ENCODE measurements at places on chromosomes 3 and 15.

GRCh38 chr3:39443530-39443929 lies 23.9 kb upstream of the MOBP start:
- no peak for DNase-seq

GRCh38 chr3:73718326-73719110 lies 93.8 kb upstream of the PDZRN3 start:
- no peak for DNase-seq

DNA sequence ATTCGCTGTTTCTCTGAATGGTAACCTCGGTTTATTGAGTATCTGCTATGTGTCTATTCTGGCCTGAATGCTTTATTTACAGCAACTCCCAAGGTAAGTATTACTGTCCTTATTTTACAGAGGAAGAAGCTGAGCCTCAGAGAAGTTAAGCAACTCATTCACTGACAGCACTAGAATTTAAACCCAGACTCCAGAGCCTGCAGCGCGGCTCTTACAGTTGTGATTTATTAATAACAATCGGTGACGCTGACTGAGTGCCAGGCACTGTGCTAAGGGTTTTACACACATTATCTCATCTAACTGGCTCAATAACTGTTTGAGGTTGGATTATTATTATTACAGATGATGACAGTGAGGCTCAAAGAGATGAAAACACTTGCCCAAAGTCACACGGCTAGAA lies 19.6 kb downstream of the SRGAP3 start:
- DNase-seq, result no peak

- no peak for DNase-seq
Measured at GRCh38 chr3:192929146-192929545, 11.5 kb upstream of the MB21D2 start.

DNA sequence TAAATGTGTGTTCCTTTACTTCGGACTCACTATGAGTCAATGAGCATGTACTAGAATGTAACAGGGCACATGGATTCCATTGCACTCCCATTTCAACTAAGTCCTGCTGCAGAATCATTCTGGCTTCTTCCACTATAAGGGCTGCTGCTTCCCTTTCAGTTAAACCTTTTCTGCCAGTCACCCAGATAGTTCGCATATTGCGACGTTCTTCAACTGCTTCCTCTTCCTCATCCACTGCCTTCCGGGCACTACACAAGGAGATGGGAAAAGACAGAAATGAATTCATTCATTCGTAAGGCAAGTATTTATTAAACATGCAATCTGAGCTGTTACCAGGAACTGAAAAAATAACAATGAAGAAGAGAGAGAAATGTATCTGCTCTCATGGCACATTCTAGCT lies 55.6 kb downstream of the POLQ start:
- peak; percentile 25 for DNase-seq

GRCh38 chr3:16498130-16498890 lies 15.2 kb downstream of the RFTN1 start:
- no peak for DNase-seq

GRCh38 chr3:55364421-55364820 lies 122.7 kb downstream of the WNT5A start:
- DNase-seq, result no peak

DNA sequence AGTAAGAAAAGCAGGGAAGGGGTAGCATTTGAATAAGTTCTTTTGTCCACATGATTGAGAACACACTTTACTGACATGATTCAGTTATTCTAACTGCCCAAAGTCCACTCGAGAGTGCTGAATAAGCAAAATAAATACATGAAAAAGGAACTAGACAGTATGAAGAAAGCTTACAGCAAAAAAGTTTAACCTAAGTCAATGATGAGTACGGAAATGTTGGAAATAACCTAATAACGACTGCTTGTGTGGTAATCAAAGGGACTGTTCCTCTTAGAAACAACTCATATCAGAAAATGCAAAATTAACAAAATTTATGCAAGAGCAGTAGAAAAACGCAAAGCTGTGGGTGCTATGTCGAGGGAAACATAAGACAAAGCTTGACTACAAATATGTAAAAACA lies 36.6 kb downstream of the DMXL2 start:
- DNase-seq, result no peak

DNA sequence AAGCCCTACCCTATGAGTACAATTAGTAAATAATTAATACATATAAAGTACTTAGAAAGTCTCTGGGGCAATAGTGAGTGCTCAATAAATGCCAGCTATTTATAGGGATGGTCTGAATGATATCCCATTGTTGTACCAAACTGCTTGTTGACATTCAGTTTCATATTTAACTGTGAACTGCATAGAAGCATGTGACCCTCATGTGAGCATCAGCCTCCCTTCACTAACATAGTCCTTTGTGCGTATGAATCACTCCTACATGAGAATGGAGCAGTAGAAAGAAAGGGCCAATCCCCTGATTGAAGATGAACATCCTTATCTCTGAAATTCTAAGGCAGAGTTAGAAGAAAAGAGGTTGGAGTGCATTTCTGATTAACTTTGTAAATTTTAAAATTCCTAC lies 68.7 kb upstream of the ATP10A start:
- no peak for DNase-seq

- DNase-seq, result peak; percentile 36
Measured at GRCh38 chr15:25783607-25784540, 79.3 kb downstream of the ATP10A start.

DNA sequence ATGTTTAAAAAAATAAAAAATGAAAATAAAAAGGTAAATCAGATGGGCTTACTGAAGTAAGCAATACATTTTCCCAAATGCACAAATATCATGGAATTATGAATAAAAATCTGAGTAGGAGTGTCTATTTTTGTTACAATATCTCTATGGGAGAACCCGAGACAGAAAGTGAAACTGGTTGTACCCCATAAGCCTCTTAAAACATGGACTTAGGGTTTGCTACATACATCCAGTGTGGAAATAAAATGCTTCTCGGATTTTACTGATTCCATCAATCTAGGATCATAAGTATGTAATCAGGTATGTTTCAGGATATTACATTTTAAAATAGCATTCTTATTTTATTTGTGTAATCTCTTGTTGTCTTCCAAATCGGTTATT lies 177.8 kb upstream of the CDIN1 start:
- no peak for DNase-seq

DNA sequence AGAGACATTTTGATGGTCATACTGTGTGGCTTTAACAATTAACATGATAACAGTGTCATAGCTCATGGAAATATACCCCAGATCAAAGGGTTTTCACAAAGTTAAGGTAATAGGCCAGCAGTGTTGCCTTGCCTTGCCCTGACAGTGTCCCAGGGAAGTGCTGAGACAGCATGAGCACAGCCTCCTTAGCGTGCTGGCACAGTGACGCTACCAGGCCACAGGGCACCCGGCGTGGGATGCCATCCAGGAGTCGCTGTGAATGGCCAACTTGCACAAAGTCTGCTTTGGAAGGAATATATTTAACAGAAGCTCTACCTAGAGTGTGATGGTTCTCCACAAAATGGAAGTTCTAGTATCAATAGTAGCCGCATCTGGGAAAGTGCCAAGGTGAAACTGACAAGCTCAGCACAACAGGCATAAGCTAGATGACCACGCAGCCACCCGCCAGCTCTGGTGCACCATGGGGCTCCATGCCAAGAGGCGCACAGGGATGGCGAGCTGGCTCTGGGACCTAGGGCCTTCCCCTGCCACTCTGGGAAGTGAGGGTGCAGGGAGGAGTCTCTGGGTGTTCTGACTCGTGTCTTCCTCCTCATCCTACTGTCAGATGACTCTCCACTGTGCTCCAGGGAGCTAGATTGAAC lies 86.2 kb downstream of the GABRB3 start:
- DNase-seq, result no peak

- no peak for DNase-seq
Measured at GRCh38 chr3:56921573-56922453, 120.1 kb upstream of the ARHGEF3 start.

DNA sequence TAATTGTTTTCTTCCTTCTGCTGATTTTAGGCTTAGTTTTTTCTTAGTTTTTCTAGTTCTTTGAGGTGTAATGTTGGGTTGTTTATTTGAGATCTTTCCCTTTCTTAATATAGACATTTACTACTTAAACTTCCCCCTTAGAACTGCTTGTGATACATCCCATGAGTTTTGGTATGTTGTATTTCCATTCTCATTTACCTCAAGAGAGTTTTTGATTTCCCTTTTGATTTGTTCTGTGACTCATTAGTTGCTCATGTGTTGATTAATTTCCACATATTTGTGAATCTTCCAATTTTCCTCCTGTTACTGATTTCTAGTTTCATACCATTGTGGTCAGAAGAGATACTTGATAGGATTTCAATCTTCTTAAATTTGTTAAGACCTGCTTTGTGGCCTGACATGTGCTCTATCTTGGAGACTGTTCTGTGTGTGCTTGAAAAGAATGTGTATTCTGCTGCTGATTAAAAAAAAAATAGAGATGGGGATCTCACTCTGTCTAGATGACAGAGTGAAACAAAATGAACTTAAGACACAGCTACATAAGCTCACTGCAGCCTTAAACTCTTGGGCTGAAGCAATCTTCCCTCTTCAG lies 22.3 kb downstream of the GRM2 start:
- DNase-seq, result no peak

GRCh38 chr3:45313743-45314403 lies 74.5 kb upstream of the LARS2 start:
- DNase-seq, result no peak
